ENCODE measurements at places on chromosomes 6 and 20.

DNA sequence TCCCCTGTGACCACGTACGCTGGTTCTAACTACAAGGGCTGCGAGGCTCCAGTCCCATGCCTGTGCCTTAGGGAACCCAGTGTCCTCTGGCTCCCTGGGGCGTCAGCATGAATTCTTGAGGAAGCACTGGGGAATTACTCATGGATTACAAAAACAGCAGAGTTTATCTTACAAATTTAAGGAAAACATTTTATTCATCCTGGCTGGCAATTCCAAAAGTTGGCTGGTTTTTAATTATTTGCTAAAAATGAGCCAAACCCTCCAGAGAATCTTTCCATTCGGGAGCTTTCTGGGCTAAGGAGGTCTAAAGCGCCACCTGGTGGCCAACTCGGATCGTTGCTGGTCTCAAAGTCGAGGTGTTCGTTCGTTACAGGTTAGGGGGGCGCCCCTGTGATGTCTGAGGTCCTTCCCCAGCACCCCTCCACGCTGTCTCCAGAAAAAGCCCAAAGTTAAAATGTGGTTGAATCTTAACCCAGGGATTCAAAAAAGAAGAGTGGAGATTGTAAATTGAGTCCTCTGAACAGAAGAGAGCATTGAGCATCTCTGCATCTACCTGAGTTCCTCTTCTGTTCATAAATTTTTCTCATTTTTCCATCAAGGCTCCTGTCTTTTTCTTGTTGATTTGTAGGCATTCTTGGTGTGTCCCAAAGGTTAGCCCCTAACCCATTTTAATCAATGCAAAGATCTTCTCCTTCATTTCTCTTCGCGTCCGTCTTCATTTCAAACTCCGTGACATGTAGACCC is 99.4 kb downstream of the BFSP1 start:
- DNase-seq, result no peak

DNA sequence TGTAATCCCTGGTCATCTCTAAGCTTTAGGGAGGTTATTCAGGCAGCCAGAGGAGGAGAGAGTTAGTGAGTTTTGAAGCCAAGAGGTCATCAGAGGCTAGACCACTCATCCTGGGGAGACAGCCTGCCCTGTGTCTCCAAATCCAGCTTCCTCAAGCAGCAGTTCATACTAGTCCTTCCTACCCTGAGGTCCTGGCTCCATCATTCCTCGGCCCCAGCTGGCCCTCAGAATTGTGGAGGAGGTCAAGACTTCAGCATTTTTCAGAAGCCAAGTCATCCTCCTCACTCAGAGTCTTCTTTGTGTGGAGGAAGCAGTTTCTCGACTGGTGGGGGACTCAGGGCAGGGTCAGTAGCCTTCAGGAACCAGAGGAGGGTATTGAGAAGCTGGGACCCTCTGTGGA is 12.4 kb upstream of the KIAA1755 start:
- DNase-seq, result no peak

DNA sequence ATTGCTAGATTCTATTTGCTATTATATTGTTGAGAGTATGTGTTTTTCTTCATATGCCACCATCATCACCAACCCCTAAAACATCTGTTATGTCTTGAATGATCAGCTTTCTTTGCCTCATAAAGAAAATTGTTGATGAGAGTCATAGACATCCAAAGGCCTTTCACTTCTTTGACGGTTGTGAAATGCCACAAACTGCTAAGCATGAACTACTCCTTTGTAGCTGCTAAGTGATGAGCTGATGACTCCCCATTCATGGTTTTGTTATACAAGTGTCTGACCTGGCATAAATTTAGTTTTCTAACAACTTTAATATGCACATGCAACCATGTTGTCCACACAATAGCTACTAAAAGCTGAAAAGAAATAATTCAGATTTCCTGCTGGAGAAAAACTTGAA is 684 bp upstream of the MED23 start:
- DNase-seq, result no peak

DNA sequence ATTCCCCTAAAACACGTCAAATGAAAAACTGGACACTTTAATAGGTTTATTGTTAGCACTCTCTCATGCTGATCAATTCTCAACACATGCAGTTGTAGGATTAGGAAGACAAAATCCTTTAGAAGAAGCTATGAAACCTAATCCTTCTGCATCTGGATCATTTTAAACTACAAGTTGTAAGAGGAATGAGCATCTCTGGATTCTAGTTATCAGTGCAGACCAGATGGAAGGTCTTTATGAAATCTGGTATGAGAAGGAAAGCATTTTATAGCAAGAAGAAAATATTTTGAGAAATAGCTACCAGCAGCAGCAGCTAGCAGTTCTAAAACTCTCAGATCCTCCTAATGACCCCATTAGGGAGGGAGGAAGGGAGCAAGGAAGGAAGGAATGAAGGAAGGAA is 4.1 kb downstream of the HTR1E start:
- DNase-seq, result no peak

DNA sequence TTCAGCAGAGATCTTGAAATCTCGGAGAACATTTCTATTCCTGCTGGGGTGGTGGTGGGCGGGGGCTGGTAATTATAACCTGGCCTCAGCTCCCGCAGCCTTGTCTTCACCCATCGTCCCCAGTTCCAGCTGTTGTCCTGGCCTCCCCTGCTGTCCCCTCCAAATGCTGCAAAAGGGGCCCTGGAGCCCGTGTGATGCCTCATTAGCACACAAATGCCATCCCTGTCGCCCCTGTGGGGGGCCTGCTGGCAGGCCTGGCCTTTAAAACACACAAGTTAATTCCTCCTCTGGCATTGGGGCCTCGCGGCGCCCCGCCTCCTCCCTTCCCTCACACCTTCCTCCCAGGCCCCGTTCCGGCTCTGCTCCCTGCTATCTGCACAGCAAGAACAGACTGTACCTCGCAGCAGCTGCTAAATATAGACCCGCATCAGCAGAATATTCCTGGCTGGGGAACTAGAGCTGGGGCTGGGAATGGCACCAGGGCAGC is 85.7 kb downstream of the CDH22 start:
- DNase-seq, result no peak

- DNase-seq, result no peak
These were observed 22.7 kb upstream of the CD93 start for GRCh38 chr20:23108871-23109270.

DNA sequence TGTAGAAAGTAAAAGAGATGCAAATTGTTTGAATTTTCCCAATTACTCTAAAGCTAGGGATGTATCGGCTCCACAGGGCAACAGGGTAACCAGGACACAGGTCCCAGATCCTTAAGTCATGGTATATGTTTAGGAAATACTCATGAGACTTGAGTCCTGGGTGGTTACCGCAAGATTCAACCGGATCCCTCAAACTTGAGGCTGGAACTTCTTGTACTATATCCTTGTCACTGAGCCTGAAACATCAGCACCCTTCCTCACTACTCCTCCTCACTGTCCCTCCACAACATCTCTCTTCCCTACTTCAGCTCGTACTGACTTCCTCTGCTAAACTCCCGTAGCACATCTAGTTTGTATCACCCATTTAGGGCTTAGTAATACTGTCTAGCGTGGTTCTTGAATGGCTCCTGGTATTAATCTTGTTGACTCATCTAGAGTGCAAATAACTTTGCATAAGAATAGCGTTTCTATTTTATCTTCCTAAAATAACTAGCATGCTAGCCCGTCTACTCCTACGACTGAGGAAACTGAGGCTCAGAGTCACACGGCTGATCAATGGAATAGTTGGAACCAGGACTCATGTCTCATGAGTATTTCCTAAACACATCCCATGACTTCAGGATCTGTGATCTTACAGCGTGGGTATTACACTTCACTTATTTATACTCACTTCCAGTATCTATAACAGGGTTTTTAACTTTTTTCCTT is 72.1 kb downstream of the FILIP1 start:
- no peak for DNase-seq

- DNase-seq, result no peak
These were observed 17.8 kb upstream of the COL19A1 start for GRCh38 chr6:69848552-69848951.

DNA sequence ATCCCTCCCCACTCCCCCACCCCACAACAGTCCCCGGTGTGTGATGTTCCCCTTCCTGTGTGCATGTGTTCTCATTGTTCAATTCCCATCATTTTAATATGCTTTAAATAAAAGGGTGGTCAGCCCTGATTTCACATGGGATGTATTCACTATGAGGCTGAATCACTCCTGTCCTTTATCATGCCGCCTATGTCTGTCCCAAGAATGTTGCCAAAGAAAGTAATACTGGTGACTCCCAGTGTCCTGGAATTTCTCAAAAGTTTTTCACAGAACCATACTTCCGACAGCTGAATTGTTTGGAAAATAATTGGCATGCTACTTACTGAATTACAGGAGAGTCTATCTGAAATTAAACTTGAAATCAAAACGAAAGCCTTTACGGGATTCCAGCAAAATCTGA is 217.7 kb downstream of the HAO1 start:
- DNase-seq, result no peak

- no peak for DNase-seq
These were observed 56.2 kb upstream of the EDN1 start for GRCh38 chr6:12233693-12234571.

- DNase-seq, result no peak
These were observed 138.0 kb upstream of the EEF1E1 start for GRCh38 chr6:8240301-8240700.

GRCh38 chr6:152748843-152749242 is 1.8 kb upstream of the VIP start:
- no peak for DNase-seq

DNA sequence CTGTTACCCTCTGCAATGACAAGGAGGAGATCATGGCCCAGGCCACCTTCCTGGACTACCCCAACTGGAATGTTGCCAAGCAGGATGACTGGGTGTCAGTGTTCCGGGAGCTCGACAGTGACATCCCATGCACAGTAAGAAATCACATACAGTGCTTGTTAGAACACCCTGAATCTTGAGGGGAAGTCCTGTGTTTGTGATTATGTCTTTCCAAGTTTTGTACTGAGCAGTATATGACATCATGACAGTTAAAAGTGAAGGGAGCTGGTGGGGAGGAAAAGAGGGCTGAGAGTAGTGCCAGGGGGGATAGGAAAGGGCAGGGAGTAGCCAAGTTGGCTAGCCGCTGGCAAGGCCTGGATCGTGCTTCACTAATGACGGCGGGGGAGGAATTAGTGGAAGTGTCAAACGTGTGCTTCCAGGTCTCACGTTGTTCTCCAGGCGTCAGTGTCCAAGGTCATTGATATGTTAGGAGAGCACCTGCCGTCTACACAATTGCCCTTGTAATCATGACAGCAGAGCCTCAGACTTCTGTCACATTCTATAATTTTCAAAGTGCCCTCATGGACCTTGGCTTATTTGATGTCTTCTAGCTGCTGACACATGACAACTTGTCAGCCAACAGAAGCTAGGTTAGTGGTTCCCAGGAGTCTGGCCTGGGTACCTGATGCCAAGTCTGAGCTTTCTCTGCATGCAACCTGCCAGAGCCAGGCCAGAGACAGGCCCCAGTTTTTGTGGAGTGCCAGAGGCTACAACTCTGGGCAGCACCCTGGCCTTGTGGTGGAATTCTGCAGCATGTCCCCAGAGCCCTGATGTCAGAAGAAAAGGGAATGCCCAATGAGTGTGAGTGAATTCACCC is 18.8 kb downstream of the CFAP61 start:
- no peak for DNase-seq

GRCh38 chr6:111703723-111704122 is 98.0 kb upstream of the TRAF3IP2 start:
- no peak for DNase-seq

DNA sequence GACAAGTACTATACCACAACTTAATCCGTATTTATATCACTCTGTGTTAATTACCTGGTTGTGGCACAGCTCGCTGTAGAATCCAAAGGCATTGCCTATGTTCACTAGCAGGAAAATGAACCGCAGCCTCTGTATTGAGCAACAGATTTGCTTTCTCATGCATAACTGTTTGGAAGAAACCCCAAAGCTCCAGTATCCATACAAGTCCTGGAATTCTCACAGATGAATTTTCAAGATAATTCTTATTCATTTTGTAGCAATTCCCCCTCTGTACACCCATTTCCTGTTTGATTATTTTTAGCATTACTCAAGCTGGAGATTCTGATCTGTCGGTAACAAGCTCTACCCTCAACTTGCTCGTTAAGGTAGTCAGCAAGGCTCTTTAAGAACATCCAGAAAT is 63.5 kb downstream of the STMND1 start:
- DNase-seq, result no peak

- DNase-seq, result no peak
These were observed 13.0 kb downstream of the ALDH8A1 start for GRCh38 chr6:134936931-134937330.

Measured in DMS79 (cell line).